ENCODE measurements at places on chromosomes 7 and 10.

DNA sequence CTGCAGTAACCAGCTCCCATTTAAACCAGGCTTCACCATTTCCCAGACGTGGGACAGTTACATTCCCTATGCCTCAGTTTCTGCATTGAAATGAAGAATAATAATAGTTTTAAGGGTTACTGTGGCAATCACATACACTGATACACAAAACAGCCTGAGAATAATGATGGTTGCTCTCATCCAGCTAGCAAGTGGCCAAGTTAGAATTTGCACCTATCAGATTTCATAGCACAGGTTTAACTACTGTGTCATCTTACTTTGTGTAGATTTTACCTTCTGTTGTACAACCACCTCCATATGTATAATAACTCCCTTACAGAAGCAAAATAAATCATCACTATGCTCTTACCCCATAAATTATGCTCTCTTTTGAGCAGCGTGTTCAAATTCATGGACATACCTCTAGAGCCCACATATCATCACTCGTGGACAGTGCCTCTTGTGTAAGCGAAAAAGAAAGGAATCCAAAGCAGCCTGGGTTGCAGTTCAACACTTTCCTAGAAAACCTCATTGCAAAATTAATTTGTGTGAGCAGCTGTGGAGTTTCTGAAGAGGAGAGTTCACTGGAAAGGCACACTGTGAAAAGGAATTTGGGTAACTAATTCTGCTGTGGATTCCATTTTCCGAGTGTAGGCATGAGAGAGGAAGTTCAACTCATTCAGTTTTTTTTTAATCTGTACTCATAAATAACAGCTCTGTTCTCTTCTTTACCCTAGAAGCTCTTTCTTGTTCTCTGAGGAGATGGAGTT is 492.5 kb downstream of the ARL4A start:
- DNase-seq = no peak

DNA sequence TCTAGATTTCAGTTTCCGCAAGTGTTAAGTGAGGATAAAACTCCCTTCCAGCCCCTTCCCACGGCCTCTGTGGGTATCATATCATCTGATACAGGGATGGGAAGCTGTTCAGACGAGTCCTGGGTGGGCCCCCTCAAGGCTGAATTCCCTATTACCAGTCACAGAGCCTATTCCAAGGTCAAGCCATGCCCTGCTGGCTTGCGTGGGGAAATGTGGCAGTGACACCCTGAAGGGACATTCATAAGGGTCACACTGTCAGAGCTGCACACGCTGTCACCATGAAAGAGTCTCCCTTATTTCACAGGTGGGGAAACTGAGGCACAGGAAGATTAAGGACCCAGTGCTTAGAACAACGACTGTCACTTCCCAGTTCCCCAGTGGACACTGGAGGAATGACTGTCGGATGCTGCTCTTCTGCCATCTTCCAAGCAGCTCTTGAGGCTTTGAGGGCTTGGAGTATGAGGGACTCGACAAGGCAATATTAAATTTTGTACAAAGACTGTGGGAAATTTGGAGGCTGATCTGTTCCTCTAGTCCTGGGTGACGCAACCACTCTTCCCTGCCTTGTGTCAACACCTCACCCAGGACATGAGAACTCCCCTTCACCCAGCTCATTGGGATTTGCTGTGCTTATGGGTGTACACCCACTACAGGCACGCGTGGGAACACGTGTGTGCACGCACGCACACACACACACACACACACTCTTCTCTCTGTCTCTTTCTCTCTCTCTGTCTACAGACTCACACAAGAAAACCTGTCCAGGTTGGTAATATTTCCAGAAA is 386.0 kb downstream of the RPS24 start:
- DNase-seq = no peak

- no peak for DNase-seq
These were observed 513 bp downstream of the HOXA7 start for GRCh38 chr7:27155816-27156507.

DNA sequence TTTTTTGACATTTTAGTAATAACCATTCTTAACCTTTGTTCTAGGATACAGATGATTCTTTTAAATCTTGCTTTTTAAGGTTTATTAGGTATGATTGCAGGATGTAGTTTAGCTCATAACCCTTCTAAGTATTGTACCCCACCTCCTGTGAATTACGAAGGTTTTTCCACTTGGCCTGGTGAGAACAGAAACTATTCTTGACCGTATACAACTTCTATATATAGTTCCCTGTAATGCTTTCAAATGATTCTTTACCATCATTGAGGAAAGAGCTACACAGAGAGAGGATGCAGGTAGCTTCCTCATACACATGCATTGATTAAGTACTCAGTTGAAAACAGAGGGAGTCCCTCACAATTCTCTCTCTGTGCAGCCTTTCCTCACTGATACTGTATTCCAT is 86.3 kb downstream of the PALS2 start:
- DNase-seq = no peak

DNA sequence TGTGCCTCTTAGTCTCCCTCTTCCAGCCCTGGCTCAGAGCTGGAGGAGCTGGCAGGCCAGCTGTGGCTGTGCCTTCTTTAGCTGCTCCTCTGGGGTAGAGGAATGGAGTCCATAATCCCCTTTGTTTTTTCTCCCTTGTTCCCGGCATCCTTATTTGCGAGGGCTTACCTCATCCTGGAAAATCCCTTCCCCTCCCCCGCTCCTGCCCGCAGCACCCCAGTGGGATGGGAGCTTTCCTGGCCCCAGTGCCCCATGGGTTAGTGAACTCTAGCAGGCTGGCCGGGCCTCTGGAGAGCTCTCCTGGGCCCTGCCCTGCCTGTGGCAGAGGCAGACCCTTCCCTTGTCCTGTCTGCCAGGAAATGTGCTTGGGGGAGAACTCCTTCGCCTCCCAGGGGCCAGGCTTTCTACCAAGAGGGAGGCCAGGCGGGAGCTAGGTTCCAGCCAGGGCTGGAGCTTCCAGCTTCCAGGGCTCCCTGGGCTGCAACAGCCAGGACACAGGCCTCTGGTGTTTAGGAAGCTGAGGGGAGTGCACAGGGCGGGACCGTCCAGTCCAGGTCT is 16.5 kb upstream of the TRIM8 start:
- DNase-seq = no peak
